ENCODE measurements at places on chromosomes 5 and 9.

- no peak overlapping the region for H3K27ac ChIP-seq
- no peaks in the 10 kb centered on the region for H3K27me3 ChIP-seq
- H3K4me3 ChIP-seq = no peak overlapping the region
- no peak for DNase-seq
- H3K4me1 ChIP-seq = no peaks in the 10 kb centered on the region
These were observed 134.8 kb upstream of the PPP1R2B start for GRCh38 chr5:156715287-156715686.

DNA sequence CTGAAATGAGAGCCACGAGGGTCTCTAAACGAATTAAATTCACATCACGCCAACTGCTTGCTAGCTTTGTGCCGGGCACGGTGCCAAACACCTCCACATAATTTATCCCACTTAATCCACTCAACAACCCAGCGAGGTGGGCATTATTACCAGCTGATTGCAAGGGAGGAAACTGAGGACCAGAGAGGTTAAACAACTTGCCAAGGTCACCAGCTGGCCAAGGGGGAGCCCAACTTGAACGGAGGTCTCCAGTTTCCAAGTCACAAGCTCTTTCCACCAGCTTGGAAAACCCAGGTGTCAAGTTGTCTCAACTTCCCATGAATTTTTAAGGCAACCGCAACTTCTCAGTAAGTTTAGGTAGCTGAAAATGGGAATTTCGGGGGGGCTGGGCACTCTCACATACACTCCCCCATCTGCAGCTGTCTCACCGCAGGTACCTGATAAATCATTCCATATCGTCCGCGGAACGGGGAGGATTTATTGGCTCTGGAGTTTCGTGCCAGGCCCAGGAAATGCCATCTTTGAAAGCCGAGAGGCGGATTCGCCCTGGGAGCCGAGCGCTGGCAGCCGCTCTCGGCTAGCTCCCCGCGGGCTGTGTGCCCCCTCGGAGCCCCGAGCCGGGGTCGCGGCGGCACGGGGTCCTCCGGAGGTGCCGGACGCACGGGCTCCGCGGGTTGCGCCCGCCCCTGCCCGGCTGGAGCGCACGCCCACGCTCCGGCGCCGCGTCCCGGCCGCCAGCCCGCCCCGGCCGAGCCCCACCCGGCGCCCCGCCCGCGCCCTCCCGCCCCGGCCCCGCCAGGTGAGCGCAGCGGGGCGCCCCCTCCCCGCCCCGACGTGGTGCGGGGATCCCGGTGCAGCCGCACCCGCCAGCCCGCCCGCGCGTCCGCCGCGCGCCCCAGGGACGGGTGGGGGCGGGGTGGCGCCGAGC, 617 bp downstream of the PTPN3 start:
- no peaks in the 10 kb centered on the region for H3K4me1 ChIP-seq
- H3K27ac ChIP-seq = no peak overlapping the region
- peaks cover 4% of the 10 kb centered on the region for H3K27me3 ChIP-seq

DNA sequence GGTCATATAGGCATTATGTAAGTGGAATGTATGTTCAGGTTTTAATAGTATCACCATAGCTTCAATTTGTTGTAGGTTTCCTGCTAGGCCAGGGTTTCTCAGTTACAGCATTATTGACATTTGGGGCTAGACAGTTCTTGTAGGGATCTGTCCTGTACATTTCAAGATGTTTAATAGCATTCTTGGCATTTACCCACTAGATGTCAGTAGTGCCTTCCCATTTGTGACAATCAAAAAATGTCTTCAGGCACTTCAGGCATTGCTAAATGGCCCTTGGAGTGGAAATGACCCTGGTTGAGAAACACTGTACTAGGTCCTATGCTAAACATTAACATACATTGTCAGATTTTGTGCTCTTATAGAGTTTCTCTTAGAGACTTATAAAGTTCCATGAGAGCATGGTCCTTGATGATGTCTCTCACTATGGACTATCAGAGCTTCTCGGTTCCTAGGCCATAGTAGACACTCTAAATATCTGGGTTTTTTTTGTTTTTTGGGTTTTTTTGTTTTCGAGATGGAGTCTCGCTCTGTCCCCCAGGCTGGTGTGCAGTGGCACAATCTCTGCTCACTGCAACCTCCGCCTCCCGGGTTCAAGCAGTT, 1.4 kb downstream of the KIF20A start:
- H3K4me1 ChIP-seq = peaks cover 7% of the 10 kb centered on the region
- DNase-seq = no peak
- H3K36me3 ChIP-seq = peaks cover under 1% of the 10 kb centered on the region

- no peak for DNase-seq
- H3K27ac ChIP-seq = no peak overlapping the region
- no peak overlapping the region for H3K4me3 ChIP-seq
- H3K4me1 ChIP-seq = no peaks in the 10 kb centered on the region
- H3K36me3 ChIP-seq = no peaks in the 10 kb centered on the region
- no peaks in the 10 kb centered on the region for H3K27me3 ChIP-seq
These were observed 147.5 kb downstream of the CAAP1 start for GRCh38 chr9:26745111-26745510.

DNA sequence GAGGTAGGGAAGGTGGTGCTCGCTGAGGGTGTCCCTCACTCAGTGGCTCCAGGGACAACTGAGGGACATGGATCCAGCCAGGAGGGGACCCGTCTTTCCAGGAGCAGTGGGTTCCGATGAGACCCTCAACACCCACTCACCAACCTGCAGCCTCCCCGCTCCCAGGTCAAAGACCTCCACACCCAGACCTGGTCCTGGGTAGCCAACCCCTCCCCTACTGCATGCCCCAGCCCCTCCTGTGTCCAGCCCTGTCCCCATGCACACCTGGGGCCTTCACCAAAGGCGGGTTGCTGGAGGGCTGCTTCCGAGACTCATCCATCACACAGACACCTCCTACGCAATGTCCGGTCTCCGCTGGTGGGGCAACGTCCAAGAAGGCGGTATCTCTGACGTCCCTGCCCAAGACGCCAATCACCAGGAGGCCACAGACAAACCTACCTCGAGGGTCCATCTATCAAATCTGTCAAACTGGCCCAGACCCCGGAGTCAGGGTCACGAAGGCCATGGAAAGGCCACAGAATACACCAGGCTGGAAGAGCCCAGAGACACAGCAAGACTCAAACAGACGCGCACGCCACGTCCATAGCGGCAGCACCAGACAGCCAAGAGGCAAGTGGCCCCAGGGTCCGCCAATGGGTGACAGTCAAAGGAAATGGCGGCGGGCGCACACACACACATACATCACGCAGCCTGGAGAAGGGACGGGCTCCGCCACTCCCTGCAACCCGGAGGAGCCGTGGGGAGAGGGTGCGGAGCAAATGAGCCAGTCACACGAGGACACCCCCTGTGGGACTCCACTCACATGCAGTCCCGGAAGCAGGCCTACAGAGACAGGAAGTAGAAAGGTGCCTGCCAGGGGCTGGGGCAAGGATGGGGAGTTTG, 10.8 kb downstream of the NACC2 start:
- H3K4me1 ChIP-seq = peaks cover 8% of the 10 kb centered on the region
- H3K27me3 ChIP-seq = no peaks in the 10 kb centered on the region
- no peaks in the 10 kb centered on the region for H3K36me3 ChIP-seq
- H3K27ac ChIP-seq = no peak overlapping the region
- H3K4me3 ChIP-seq = no peak overlapping the region
- DNase-seq = no peak

- no peaks in the 10 kb centered on the region for H3K36me3 ChIP-seq
- no peaks in the 10 kb centered on the region for H3K4me1 ChIP-seq
- H3K27me3 ChIP-seq = no peaks in the 10 kb centered on the region
- no peak overlapping the region for H3K27ac ChIP-seq
These were observed 144.8 kb upstream of the ADCY2 start for GRCh38 chr5:7251132-7251531.

DNA sequence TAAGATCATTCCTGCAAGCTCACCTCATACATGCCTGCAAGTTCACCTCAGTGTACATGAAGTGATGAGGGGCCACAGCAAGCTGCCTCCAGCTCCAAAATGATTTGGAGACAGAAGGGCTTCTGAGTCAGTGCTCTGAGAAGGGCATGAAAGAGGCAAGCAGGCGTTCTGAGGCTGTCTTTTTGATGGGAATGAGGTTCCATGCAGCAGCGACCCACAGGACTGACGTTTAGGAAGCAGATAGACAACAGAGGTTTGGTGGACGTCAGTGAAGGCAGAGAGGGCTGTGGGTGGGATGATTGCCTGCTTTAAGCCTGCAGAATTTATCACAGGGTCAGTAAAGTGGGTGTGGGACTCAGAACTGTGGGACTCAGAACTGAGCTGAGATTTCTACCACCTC, 8.9 kb upstream of the SMIM32 start:
- no peak for DNase-seq
- no peaks in the 10 kb centered on the region for H3K36me3 ChIP-seq
- no peak overlapping the region for H3K4me3 ChIP-seq

DNA sequence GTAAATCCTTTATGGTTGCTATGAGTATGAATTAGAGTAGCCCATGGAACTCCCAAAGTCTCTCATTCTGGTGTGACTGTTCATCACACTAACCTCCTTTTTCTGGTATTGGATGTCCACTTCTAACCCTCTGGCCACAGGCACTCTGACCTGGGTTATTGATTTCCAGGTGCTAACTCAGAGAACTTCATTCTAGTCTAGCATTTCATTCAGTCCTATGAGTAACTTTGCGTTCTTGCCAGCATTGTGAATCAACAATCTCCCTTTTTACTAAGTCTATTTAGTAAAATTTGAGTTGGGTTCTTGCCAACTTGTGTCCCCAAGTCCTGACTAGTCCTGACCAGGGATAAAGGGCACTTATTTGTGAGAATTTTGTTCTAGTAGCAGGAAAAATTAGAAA, 103.5 kb downstream of the SNX18 start:
- no peak overlapping the region for H3K4me3 ChIP-seq
- H3K36me3 ChIP-seq = no peaks in the 10 kb centered on the region
- H3K27me3 ChIP-seq = no peaks in the 10 kb centered on the region
- H3K27ac ChIP-seq = no peak overlapping the region
- no peaks in the 10 kb centered on the region for H3K4me1 ChIP-seq

- no peak for DNase-seq
- H3K27ac ChIP-seq = no peak overlapping the region
- no peaks in the 10 kb centered on the region for H3K36me3 ChIP-seq
- peaks cover 29% of the 10 kb centered on the region for H3K4me1 ChIP-seq
- H3K4me3 ChIP-seq = no peak overlapping the region
- H3K27me3 ChIP-seq = no peaks in the 10 kb centered on the region
These were observed 226.0 kb downstream of the SNX18 start for GRCh38 chr5:54743581-54743980.

GRCh38 chr9:116156621-116157314, 3.2 kb downstream of the PAPPA start:
- H3K36me3 ChIP-seq = no peaks in the 10 kb centered on the region
- H3K27ac ChIP-seq = no peak overlapping the region
- no peak for DNase-seq

GRCh38 chr9:83182071-83182470, 119.1 kb upstream of the RASEF start:
- H3K36me3 ChIP-seq = no peaks in the 10 kb centered on the region
- H3K27ac ChIP-seq = no peak overlapping the region
- H3K27me3 ChIP-seq = no peaks in the 10 kb centered on the region
- DNase-seq = no peak
- H3K4me3 ChIP-seq = no peak overlapping the region
- H3K4me1 ChIP-seq = no peaks in the 10 kb centered on the region

DNA sequence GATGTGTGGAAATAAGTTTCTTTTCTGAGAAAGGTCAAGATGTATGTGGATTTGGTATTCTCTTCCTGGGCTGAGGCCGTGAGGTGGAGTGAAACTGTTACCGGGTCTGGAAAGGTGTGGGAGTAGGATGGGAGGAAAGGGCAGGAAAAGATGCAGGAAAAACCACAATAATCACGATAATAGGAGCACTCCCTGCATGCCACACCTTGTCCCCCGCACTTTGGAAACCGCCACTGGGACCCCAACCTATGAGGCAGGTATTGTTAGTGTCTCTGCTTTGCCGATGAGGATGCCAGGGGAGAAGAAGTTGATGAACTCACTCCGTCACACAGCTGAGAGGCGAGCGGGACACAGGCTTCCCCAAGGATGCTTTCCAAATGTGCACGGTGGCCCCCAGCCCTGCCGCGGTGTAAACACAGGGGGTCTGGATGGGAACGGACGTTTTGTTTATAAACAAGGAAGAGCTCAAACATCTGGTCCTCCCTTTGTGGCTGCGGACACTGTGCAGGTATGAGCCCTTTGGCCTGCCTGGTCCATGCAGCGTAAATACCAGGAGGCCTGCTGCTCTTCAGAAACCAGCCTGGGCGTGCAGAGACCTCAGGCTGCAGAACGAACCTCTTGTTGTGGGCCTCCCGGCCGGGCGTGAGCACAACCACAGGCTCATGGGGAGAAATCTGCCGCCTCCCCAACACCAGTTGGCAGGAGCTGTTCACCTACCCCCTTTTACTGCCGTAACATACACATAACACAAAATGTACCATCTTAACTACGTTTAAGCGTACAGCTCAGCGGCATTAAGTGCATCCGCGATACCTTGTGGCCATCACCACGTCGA, 126.7 kb downstream of the COL23A1 start:
- H3K27ac ChIP-seq = no peak overlapping the region
- no peaks in the 10 kb centered on the region for H3K36me3 ChIP-seq
- no peaks in the 10 kb centered on the region for H3K4me1 ChIP-seq
- no peak for DNase-seq
- no peaks in the 10 kb centered on the region for H3K27me3 ChIP-seq

- no peak for DNase-seq
- H3K4me1 ChIP-seq = peaks cover 25% of the 10 kb centered on the region
- H3K36me3 ChIP-seq = no peaks in the 10 kb centered on the region
- no peak overlapping the region for H3K4me3 ChIP-seq
- no peaks in the 10 kb centered on the region for H3K27me3 ChIP-seq
These were observed 45.5 kb downstream of the RASGRF2 start for GRCh38 chr5:81005708-81006107.

- H3K4me3 ChIP-seq = no peak overlapping the region
- H3K4me1 ChIP-seq = peaks cover 70% of the 10 kb centered on the region
- H3K27ac ChIP-seq = peak overlapping the region; percentile 72
- H3K36me3 ChIP-seq = no peaks in the 10 kb centered on the region
- no peaks in the 10 kb centered on the region for H3K27me3 ChIP-seq
These were observed 23.9 kb upstream of the IL7R start for GRCh38 chr5:35832762-35833161.

DNA sequence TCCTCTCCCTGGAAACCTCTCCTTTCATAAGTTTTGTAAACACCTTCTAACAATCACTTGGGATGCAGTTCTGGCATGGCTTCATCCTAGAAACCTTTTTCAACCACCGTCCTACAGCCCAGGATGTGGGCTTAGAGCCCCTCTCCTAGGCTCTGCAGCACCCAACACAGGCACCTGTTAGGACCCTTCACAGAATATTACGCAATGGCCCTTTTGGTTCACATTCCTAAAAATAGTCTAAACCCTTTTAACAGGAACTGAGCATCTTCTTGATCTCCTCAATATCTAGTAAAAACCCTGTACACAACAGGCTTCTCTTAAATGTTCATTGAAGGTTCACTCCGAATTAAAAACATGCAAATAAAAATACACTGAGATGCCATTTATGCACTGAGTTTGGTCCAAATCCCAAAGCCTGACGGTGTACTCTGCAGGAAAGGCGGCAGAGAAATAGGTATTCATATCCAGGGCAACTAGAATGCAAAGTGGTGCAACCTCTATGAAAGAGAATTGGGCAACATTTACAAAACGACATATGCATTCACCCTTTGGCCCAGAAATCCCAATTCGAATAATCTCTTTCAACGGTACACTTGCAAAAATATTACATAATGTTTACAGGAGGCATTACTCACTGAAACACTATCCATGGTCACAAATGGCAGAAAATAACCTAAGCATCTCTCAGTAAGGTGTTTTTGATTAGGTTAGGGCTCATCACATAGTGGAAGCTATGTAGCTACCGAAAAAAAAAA, 169.3 kb downstream of the SEMA5A start:
- no peak overlapping the region for H3K4me3 ChIP-seq

All from effector memory CD4-positive, alpha-beta T cell (primary cell).